T-cell (primary cell): ENCODE measurements at places on chromosomes 4 and X.
A peak's percentile ranks its signal among the peaks of the same experiment; 100 is the strongest.

GRCh38 chr4:129189630-129190029, 93.7 kb downstream of the C4orf33 start:
- no peak for DNase-seq

DNA sequence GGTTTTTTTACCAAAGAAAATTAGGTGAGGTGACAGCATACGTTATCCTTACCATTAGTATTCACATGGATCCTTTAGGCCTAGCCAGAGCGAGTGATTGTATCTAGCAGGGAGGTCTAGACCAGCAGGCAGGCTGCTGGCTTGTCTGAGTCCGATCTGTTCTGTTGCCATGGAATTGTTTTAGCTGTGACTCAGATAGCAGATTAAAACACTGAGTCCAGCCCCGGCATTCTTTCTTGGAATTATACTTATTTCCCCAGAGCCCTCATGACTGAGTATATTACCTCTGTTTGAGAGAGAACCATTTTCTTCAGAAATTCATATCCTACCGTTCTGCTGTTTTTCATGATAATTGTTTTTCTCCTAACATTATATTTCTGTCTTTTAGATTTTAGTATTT, 37.4 kb downstream of the OCRL start:
- no peak for DNase-seq

GRCh38 chr4:73573794-73574528, 46.3 kb downstream of the RASSF6 start:
- DNase-seq = peak; percentile 0

- DNase-seq = no peak
Measured at GRCh38 chr4:152575533-152575932, 39.6 kb upstream of the FBXW7 start.

DNA sequence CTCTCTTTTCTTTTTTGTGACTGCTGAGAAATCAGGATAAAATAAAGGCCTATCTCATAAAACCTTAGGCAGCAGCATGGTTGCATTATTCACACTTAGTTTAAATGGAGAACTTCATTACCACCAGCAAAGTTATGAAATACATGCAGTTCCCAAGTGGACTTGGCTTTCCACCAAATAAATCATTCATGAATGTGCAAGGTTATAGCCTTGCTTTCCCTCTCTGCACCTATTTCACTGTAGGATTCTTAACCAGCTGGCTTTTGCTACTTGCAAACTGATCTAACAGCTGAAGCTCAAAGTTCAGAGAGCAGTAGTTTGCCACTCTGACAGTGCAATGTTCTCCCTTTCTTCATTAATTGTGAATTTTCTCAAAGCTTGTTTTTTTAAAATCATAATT, 140.1 kb upstream of the SMIM31 start:
- no peak for DNase-seq

GRCh38 chrX:71510161-71510560, 22.7 kb upstream of the OGT start:
- no peak for DNase-seq

DNA sequence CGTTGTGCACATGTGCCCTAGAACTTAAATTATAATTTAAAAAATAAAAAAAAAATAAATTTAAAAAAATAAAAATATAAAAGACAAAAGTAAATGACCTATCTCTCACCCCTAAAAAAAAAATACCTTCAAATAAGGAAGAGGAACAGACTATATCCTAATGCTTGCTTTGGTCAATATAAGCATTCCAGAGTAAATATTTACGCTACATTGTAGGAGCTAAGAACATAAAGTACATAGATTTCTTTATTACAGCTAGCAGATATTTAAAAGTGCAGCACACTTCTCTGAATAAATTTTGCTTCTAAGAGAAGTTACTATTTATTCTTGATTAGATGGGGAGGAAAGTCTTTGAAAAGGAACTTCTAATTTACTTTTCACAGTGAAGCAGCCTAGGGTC, 24.5 kb upstream of the UGT2B11 start:
- no peak for DNase-seq

DNA sequence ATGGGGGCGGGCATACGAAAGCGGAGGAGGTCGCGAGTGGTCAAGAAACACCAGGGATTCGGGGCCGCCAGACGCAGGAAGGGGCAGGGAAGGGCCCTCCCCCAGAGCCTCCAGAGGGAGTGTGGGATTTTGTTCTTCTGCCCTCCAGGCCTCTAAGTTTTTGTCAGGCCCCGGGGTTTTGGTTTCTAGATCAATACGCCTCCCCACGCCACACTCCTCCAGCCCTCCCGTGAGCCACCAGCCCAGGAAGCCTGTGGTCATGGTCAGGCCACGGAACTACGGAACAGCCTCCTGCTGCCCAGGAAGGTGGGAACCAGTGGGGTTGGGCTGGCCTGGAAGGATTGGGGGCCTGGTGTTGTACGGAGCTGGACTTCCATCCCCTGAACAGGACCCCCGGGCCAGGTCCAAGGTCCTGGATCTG, 38.4 kb downstream of the CPLX1 start:
- no peak for DNase-seq

- DNase-seq = no peak
Measured at GRCh38 chr4:186622788-186623464, 67.6 kb upstream of the MTNR1A start.

DNA sequence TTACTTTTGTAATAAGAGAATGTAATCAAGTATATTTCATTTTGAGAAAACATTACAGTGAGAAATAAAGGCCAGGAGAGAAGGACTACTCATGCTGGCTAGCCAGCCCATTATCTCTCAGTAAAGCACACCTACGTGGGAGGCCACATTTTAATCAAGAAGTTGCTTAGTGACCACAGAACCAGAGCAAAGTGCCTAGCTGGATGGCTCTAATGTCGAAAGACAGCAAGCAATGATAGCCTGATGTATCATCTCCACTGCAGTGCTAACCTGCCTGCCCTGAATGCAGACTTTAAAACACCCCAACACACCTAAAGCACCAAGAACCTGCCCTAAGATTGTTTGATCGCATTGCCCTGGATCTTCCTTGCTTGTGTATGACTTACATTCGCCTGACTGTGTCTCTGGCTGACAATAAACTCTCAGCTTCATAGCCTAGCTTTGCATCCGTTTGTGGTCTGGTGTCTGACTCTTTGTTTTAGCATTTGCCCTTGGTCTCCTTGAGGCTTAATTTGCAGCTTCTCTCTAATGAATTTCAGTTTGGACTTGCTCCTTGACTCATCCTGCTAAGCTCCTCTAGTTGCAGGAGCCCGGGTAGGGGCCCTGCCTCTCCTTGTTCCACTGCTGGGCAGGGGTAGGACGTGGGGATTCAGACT, 31.4 kb upstream of the SOWAHD start:
- no peak for DNase-seq

- DNase-seq = no peak
Measured at GRCh38 chr4:8722556-8722955, 130.0 kb downstream of the CPZ start.

GRCh38 chr4:38757945-38758600, 24.7 kb downstream of the TLR10 start:
- no peak for DNase-seq

GRCh38 chr4:165516281-165516833, 137.5 kb downstream of the CPE start:
- no peak for DNase-seq

DNA sequence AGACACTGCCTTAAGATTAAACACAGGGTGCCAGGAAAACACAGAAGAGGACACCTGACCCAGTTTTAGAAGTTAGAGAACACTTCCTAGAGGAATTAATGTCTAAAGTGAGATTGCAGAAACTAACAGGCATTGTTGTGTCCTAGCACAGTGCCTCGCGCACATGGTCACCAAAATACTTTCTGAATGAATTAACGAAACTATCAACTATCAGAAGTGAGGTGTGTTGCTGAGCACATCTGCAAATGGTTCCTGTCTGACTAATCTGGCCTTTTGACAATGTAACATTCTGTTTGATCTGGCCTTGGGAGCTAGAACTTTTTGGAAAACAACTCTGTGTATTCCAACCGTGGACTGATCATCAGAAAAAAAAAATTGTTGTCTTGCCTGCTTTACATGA, 556.8 kb upstream of the LCORL start:
- DNase-seq = no peak

DNA sequence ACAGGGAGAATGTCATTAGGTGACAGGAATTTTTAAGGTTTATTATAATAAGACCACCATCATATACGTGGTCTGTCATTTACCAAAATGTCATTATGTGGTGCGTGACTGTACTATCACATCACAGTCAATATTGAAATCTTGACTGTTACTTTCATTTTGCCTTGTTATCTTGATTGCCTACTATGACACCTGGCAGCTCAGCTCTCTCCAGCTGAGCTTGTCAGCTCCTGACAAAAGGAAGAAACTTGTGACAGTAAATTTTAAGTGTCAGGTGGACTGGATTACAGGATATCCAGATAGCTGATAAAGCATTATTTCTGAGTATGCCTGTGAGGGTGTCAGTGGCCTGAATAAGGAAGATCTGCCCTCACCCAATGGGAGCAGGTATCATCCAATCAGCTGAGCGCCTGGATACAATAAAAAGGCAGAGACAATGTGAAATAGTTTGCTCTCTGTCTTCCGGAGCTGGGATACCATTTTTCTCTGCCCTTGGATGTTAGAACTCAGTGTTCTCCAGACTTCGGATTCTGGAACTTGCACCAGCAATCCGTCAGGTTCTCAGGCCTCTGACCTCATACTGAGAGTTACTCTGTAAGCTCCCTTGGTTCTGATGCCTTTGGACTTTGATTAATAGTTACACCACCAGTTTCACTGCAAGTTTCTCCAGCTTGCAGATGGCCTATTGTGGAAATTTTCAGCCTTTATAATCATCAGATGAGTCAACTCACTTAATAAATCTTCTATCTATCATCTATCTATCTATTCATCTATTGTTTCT, 1454.7 kb upstream of the IGFBP7 start:
- no peak for DNase-seq

- DNase-seq = no peak
Measured at GRCh38 chrX:151816934-151817333, 82.4 kb downstream of the CNGA2 start.

GRCh38 chrX:110402091-110402849, 43.6 kb downstream of the RTL9 start:
- DNase-seq = no peak

DNA sequence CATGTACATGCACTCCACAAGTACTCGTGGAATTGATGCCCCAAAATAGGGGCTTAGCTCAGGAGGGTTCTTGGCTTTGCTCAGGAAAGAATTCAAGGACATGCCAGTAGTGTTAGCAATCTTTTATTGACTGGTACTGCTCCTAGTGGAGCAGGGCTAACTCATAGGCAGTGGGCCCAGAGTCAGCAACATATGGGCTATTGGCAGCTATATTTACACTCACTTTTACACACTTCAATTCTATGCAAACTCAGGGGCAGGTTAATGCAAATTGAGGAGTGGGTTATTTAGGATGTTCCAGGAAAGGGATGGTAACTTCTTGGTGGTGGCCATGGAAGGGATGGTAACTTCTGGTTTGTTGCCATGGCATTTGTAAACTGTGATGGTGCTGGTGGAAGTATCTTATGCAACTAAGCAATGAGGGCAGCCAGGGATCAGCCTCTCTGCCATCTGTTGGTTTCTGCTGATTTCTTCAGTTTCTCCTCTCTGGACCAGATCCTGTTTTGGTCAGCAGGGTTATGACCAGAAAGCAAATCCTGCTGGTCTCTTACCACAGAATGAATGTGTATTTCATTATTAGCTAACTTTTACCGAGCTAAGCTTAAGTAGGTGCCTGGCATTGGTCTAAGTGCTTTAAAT, 69.2 kb upstream of the FAT1 start:
- no peak for DNase-seq

DNA sequence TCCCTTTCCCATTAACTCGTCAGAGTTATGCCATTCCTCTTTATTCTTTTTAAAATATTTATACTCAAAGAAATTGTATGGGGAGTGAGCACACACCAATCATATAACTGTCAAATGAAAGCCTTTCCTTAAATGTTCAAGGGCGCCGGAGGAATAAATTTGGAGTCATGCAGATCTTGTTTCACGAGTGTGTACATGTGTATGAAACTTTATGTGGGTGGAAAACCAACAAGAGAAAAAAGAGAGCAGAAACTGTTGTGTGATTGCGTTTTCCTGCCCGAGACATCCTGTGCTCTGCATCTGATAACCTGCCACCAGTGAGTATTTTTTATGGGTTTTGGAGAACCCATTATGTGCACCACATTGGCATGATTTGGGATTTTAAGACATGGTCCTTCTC, 88.3 kb downstream of the FHDC1 start:
- DNase-seq = no peak

- no peak for DNase-seq
Measured at GRCh38 chrX:68273887-68274286, 159.4 kb downstream of the OPHN1 start.

GRCh38 chrX:48520976-48521352, 644 bp upstream of the EBP start:
- DNase-seq = no peak

DNA sequence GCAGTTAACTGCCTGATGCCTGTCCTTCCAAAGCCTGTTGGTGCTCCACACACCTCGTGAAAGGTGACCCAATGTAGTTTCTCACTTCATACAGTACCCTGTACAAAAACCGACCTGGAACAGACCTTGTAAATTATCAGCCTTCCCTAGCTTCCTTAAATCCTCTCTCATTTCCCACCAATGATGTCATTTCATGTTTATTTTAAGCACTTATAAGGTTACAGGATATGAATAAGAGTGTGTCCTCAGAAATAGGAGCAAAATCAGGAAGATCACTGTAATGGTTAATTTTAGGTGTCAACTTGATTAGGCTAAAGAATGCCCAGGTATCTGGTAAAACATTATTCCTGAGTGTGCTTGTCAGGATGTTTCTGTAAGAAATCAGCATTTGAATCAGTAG, 44.7 kb downstream of the TMEM150C start:
- no peak for DNase-seq
